ENCODE measurements at places on chromosomes 5 and 9.

DNA sequence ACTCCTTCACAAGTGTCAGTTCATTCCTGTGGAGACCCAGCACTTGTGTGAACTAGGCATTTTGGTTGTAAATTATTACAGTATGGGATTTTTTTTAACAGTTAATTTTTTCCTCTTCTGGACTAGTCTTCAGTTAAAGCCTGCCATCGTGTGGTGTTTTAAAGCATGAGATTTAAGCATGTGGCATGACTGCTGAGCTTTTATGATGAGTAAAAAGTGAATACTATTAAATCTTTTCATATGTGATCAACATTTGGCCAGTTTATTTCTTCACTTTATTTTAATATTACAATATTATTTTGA is 25.0 kb downstream of the LMNB1 start:
- DNase-seq = no peak

DNA sequence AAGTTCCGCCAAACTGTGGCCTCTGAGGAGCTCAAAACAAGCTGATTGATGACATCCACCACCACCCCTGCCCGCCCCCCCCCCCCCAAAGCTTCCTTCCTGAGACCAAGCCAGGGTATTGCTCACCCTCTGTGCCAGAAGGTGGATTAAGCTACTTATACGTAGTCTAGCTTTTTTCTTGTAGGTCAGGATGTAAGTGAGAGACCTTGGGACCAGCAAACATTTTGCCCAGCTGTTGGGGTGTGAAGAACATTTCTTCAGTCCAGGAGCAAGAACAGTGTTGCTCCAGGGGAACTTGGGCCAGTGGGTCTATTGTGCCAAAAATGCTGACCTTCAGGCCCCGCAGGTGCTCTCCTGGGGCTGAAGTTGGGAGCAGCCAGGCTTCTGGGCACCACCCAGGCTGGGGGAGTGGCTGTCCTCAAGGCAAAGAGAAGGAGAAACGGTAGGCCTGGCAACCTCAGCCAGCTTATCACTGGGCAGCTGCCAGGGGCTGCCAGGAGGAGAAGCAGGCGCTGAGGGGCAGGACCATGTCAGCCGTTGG is 18.0 kb downstream of the NEURL1B start:
- DNase-seq = no peak

DNA sequence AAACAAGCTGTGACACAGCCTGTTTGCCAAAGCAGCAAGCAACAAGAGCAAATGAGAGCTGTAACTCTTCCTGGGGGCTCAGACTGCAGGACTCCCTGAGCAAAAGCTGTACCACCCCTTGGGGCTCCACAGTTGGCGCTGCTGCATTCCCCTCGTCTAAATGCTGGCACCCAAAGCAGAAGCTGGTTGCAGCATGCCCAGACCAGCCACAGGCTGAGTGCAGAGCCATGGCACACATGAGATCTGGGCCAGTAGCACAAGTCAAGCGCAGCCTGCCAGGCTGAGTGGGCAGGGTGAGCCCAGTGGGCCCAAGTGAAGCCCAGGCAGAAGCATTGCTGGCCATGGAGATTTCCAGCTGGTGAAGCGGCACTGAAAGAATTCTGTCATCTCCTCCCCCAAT is 157.3 kb upstream of the GRAMD2B start:
- DNase-seq = peak; percentile 53

- no peak for DNase-seq
Measured at GRCh38 chr9:87765521-87765920, 39.6 kb downstream of the CTSL start.

DNA sequence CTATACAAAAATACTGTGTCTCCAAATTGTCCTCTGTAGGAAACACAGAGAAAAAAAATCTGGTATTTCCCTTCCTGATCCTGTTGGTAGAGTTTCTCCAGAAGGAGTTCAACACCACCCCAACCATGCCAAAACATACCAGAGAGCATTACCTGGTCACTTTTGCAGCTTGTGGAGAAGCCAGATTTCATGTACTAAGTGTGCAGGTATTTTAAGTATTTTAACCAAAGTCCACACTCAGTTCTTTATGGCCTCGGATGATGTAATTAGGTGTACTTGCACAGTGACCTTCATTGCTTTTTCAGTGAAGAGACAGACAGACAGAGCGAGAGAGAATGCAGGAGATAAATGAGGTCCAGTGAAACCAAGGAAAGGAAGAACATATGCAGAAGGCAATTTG is 2046.8 kb upstream of the CDH9 start:
- no peak for DNase-seq

- DNase-seq = no peak
Measured at GRCh38 chr9:17480966-17481365, 97.9 kb upstream of the SH3GL2 start.

GRCh38 chr5:55896663-55897062 is 45.5 kb downstream of the IL31RA start:
- DNase-seq = no peak

GRCh38 chr5:174172152-174172551 is 126.6 kb downstream of the NSG2 start:
- no peak for DNase-seq

DNA sequence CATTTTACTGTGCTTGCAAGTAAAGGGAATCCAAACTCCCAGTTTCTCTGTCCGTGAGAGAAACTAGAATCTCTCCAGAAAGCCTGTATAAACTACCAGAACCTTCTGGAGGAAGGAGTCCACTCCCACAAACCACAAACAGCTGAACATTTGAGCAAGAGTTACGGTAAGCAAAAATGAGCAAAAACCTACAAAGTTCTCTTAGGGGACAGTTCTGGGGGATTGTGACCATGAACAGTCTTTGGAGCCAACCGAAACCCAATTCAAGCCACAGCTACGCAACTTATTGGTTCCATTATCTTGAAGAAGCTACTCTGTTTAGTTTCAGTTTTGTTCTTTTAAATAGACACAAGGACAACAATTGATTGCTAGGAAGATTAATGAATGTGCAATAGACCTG is 330.6 kb downstream of the ASTN2 start:
- DNase-seq = no peak

GRCh38 chr5:42993516-42994245 is 46.4 kb downstream of the ANXA2R start:
- DNase-seq = no peak

- no peak for DNase-seq
Measured at GRCh38 chr9:112076814-112077213, 98.3 kb downstream of the SUSD1 start.

DNA sequence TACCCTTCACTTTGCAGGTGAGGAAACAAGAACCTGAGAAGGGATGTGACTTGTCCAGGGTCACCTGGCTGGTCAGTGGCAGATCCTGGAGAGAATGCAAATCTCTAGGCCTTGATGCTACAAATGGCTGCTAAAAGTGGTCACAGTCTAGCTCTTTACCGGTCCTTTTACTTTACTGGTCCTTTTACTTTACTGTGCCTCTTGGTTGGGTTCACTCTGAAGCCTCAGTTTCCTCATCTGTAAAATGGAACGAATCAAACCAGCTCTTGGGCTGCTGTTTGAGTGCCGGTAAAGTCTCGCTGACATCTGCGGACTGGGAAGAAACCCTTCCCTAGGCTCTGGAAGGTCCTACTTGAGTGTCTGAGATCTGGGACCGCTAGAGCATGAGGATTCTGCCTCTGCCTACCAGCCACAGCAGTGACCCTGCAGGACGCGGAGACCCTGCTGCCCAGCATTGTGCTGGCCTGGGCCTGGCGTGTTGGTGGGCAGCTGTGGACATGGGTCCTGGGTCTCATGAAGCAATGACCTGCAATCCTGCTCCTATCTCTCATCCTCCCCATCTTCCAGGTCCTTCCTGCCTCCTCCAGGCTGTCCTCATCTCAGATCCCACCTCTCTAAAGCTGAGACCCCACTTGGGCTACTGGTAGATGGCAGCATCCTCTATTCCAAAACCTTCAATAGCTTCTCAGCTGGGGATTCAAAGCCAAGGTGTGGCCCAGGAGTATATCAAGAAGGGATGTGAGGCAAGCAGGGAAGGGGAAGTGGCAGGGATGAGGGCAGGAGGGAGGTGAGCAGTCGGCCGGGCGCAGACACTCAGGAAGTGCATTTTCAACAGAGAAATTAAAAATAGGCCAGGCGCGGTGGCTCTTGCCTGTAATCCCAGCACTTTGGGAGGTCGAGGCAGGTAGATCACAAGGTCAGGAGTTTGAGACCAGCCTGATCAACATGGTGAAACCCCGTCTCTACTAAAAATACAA is 13.3 kb downstream of the CORO2A start:
- DNase-seq = no peak

DNA sequence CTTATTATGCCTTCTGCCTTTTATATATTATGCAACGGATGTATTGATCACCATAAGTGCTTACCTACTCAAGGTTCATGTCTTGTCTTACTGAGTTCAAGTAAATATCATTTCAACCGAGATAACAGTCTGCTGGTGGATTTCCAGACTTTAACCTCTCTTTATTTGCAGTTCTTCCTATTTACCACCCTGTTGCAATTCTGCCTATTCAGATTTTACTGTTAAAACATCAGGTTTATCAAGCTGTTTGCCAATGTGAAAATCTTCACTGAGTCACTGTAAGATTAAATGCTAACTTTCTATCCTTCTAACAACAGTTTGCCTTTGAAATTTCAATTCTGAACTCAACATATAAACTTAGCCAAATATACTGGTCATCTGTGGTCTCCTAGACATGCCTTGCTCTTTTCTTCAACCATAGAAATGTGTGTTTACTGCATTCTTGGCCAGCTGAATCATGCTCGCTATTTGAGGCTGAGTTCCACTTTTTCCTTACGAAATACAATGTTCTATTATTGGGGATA is 471.7 kb upstream of the RORB start:
- no peak for DNase-seq

GRCh38 chr9:96585426-96585825 is 34.2 kb downstream of the CDC14B start:
- DNase-seq = no peak

GRCh38 chr5:178685386-178686059 is 44.9 kb downstream of the ZNF354A start:
- DNase-seq = no peak

DNA sequence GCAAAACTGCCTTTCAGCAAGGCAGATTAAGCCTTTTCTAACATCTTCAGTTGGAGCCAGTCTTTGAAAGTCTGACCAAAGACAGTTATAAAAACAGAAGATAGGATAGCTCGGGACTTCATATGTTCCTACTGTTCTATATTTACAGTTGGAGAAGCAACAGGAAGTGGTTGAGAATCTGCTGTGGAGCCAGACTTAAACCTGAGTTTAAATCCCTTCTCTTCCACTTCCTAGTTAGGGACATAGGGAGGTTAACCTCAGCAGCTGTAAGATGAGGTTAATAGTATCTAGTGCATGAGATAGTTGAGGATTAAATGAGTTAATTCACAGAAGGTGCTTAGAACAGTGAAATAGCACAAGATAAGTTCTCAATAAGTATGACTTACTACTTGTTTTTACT is 84.5 kb upstream of the FREM1 start:
- DNase-seq = no peak

- DNase-seq = no peak
Measured at GRCh38 chr9:115978659-115979096, 174.9 kb upstream of the PAPPA start.

- no peak for DNase-seq
Measured at GRCh38 chr5:76794871-76795270, 24.0 kb upstream of the F2RL1 start.

DNA sequence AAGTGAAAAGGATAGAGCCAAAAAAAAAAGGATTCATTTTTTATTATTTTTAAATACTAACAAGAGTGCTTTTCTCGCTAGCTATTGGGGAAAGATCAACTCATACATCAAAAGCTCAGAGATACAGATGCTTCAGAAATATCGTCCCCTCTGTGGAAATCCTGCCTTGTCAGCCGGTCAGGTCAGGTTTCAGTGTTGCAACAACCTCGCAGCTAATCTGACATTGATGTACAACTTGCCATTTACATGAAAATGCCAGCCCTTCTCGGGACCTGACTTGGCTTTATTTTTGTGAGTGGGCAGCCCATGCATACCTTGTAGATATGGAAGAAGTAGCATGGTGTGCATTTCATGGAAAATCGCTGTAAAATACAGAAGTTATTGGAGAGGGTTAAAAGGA is 358.8 kb upstream of the ADAMTS16 start:
- no peak for DNase-seq

- no peak for DNase-seq
Measured at GRCh38 chr5:158117467-158118160, 258.7 kb upstream of the CLINT1 start.

DNA sequence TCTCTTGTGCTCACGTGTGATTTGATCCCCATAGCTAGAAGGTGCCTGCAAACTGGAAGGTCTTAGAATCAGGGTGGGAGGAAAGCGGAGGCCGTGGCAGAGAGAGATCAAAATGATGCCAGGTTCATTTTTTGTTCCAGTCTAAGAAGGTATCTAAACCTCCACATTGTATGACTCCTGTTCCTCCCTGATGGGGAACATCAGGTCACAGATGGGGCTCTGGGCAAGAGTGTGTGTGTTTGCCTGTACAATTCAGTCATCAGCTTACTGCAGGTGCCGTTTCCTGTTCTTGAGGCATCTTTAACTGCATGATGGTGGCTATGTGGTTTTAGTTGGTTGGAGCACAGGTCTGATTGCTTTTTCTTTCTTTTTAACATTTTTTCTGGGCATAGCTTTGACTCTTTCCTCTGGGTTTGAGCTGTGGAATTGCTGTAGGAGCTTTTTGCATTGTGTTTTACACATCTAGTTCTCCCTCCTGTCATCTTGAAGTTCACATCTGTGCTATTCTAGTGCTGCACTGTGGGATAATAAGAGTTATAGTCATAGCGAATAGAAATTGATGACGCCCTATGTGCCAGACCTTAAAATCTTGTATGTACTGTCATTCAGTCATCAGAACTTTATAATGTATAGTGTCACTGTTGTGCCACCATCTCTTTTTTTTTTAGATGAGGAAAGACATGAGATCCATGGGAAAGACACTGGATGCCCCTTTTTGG is 30.8 kb downstream of the ARHGAP26 start:
- DNase-seq = no peak

GRCh38 chr5:93777620-93778019 is 36.2 kb upstream of the POU5F2 start:
- no peak for DNase-seq

DNA sequence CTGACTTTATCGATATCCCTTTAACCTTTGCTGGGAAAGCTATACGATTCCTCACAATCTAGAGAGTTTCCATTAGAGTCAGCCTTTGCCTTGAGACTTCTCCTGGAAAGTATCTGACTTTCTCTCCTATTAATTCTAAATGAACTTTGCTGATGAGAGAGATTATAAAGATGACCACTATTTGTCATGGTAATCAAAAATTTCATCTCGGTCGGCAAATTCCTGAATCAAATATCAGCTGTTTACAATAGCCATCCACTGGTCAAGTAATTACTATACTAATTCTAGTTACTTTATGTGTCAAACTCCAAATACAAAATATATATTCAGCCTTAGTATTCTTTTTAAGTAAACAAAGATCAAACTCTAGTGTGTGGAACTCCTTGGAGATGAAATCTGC is 164.4 kb upstream of the ITGA1 start:
- no peak for DNase-seq

- DNase-seq = no peak
Measured at GRCh38 chr5:82211855-82212572, 66.1 kb downstream of the RPS23 start.

- no peak for DNase-seq
Measured at GRCh38 chr9:124894741-124895170, 32.8 kb downstream of the ARPC5L start.

- no peak for DNase-seq
Measured at GRCh38 chr9:99058964-99059921, 45.7 kb upstream of the TGFBR1 start.

- DNase-seq = no peak
Measured at GRCh38 chr9:36813154-36813553, 220.9 kb downstream of the PAX5 start.
